Vein endothelial cell (primary cell): ENCODE measurements at places on chromosomes 16 and 17. TPM values are rescaled to one million over a fixed set of nuclear protein-coding genes. Genes with fewer than 3 reads are reported as not detected.

Gene RSAD1
- total RNA-seq: 24.9 and 28.4 TPM in 2 replicates

Gene GPR142
- total RNA-seq: not detected in 2 replicates

Gene RAP1GAP2
- 1.8 and 8.8 TPM in 2 replicates for total RNA-seq

Gene SMIM5
- total RNA-seq: under 0.01 and 0.10 TPM in 2 replicates
